ENCODE measurements at places on chromosomes 7 and 10.

DNA sequence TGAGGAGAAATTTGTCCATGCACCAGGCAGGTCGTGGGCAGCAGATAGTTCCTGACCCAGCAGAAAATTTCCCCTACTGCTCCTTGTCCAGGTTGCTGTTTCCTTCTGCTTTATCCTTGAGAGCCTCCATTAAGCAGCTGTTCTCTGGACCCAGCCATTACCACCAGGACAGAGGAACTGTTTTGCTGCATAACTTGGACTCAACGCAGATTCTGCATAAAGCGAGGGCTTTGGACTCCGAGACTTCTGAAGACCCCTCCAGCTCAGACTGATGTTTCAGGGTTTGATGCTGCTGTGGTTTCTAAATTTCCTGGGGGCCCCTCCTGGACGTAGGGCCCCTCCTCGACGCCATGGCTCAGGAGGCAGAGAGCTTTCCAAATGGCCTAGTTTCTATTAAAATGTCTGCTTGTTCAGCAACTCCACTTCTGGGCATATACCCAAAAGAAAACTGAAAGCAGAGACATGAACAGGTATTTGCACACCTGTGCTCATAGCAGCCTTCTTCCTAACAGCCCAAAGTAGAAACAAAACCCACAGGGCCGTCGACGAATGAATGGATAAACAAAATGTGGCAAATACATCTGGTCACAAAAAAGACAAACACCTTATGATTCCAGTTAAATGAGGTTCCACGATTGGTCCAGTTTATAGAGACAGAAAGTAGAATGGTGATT, 28.3 kb upstream of the LMTK2 start:
- no peak for DNase-seq

DNA sequence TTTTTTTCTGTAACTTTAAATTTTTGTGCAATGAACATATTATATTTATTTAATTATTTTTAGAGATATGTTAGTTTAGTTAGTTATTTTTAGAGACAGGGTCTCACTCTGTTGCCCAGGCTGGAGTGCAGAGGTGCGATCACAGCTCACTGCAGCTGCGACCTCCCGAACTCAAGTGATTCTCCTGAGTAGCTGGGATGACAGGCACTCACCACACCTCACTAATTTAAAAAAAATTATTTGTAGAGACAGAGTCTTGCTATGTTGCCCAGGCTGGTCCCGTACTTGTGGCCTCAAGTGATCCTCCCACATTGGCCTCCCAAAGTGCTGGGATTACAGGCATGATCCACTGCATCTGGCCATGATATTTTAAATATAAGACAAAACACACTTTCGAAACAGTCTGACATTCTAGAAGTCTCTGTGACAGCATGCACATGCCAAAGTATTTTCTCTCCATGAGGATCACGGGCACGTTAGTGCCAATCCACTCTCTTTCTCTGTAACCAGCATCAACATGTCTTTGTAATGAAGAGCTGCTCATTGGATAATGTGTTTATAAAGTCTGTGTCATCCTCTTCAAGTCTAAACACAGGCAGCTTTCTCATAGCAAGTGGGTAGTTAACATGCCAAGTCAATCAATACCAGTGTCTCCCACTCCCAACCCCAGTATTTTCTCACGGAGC, 137.4 kb downstream of the GLI3 start:
- DNase-seq = no peak

DNA sequence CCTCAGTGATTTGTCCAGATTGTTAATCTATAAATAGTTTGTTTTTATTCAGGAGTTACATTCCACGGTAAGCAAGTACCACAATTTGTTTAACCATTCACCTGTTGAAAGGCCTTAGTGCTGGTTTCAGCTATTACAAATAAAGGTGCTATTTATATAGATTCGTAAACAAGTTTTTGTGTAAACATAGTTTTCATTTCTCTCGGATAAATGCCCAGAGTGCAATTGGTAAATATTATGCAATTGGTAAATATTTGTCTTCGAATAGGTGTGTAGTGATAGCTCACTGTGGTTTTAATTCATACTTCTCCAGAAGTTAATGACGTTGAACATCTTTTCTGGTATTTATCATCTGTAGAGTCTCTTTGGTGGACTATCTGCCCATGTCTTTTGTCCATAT, 76.4 kb upstream of the RSU1 start:
- DNase-seq = no peak

DNA sequence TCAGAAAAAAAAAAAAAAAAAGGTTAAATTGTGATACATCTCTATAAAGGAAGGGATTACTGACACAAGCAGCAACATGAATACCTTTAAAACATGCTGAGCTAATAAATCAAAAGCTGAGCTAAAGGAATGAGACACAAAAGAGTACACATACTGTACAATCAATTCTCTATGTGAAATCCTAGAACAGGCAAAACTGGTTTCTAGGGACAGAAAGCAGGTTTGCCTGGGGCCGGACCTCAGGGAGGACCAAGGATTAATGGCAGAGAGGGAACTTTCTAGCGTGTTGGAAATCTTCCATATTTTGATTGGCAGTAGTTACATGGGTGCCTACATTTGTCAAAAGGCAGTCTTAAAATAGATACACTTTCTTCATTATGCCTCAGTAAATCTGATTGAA, 52.5 kb downstream of the KLRG2 start:
- no peak for DNase-seq

DNA sequence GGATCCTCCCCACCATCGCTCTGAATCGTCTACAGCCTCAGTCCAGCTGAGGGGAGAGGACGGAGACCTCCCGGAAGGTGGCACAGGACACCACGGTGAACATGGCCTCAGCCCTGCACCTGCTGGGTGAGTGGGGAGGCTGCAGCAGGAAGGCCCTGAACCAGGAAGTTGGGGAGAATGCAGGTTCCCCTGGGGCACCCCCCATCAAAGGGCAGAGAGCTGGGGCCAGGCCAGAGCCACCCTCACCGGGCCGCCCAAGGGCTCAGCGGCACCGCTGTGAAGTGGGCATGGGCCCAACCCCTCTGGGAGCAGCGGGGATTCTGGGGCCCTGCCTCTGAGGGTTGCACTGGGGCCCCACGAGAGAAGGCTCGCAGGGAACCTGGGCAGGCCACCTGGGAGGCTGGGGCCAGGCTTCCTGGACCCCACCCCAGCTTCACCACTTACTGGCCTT, 98.7 kb downstream of the MICALL2 start:
- no peak for DNase-seq

DNA sequence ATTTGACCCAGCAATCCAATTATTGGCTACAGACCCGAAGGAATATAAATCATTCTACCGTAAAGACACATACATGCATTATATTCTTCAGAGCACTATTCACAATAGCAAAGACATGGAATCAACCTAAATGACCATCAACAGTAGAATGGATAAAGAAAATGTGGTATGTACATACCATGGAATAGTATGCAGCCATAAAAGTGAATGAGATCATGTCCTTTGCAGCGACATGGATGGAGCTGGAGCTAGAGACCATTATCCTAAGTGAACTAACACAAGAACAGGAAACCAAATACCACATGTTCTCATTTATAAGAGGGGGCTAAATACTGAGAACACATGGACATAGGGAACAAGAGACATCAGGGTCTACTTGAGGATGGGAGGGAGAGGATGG, 44.0 kb downstream of the LMBR1 start:
- DNase-seq = no peak

- DNase-seq = no peak
These were observed 10.6 kb downstream of the CCSER2 start for GRCh38 chr10:84339025-84339424.

DNA sequence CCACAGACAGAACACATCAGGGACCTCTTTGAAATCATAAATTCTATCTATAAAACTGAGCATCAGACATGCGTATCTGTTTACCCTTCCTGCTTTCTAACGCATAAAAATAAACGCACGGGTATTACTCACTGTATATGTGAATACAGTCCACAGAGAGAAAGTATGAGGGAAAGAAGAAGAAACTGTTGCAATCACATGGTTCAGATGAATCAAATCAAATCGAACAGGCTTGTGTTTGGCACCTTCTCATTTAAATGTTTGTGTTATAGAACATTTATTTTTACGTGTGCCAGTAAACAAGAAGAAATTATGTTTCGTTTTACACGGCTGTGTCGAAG, 322.0 kb downstream of the FRMD4A start:
- no peak for DNase-seq

DNA sequence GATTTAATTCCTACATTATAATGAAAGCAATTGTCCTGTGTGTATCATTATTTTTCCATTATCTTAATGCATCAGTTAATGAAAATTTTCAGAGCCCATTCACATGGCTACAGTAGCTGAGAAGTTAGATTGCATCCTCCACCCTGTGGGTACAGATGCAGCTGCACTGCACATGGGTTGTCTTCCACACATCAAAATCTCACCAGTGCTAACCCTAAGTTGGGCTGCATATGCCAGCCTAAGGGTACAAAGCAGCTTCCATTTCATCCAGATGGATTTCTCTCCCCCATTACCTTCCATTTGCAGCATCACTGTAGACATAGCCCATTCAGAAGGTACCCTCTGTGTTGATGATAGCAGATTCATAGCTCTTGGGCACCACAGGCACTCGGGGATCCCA, 74.7 kb upstream of the WDR11 start:
- no peak for DNase-seq

GRCh38 chr7:19121977-19122588, 4.6 kb upstream of the TWIST1 start:
- no peak for DNase-seq

GRCh38 chr7:74474271-74474865, 20.7 kb downstream of the GTF2IRD1 start:
- no peak for DNase-seq

DNA sequence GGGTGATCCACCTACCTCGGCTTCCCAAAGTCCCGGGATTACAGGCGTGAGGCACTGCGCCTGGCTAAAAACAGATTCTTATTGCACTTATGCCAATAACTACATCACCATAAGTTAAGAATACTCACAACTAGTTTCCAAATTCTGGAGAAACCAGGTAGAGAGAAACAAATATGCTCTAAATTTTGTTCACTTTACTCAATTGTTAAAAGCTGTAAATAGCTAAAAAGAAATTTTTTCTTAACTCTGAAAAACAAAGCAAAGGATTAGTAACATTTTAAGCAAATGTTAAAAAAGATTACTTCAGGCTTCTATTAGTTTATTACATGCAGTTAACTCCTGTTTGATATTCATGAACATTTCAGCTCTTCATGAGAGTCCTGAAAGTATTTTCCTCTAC, 28.3 kb upstream of the ZMIZ2 start:
- no peak for DNase-seq

GRCh38 chr10:130935128-130935439, 376.4 kb downstream of the TCERG1L start:
- DNase-seq = no peak

GRCh38 chr7:5497295-5498103, 73.9 kb upstream of the TNRC18 start:
- no peak for DNase-seq

GRCh38 chr7:151725844-151726651, 150.9 kb downstream of the PRKAG2 start:
- no peak for DNase-seq

- no peak for DNase-seq
These were observed at the start of gene WIPF3 for GRCh38 chr7:29806208-29806994. Gene WIPF3 (plus strand): TSS chr7:29806508. CDS start chr7:29834725, 28,217 bp downstream.

GRCh38 chr7:107171496-107171895, 2.7 kb downstream of the HBP1 start:
- no peak for DNase-seq

GRCh38 chr7:149075286-149075685, 15.2 kb downstream of the ZNF786 start:
- DNase-seq = no peak

GRCh38 chr7:155467846-155468784, 10.2 kb downstream of the EN2 start:
- DNase-seq = no peak

GRCh38 chr10:44935201-44935965, 24.2 kb upstream of the RASSF4 start:
- no peak for DNase-seq

GRCh38 chr10:10677479-10677878, 340.2 kb upstream of the CELF2 start:
- no peak for DNase-seq

DNA sequence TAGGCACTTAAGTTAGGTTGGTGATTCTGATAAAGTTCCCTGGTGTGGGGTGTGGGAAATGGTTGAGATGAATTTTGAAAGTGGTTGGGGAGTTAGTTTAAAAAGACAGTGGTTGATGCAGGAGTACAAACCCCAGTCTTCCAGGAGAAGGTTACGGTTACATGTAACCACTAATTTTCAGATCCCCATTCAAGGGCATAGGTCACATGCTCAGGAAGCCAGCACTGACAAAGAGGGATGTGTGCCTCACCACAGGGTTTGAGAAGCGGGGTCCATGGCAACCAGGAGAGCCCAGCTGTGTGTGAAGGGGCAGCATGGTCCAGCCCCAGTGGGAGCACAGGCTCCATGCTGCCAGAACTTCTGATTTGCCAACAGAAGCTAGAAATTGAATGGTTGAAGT, 144.2 kb downstream of the MDFIC start:
- DNase-seq = no peak

GRCh38 chr7:117071551-117071950, 118.2 kb downstream of the ST7 start:
- no peak for DNase-seq

- no peak for DNase-seq
These were observed 6.6 kb upstream of the PITRM1 start for GRCh38 chr10:3179174-3179573.

GRCh38 chr7:81233208-81233940, 314.5 kb upstream of the SEMA3C start:
- no peak for DNase-seq

DNA sequence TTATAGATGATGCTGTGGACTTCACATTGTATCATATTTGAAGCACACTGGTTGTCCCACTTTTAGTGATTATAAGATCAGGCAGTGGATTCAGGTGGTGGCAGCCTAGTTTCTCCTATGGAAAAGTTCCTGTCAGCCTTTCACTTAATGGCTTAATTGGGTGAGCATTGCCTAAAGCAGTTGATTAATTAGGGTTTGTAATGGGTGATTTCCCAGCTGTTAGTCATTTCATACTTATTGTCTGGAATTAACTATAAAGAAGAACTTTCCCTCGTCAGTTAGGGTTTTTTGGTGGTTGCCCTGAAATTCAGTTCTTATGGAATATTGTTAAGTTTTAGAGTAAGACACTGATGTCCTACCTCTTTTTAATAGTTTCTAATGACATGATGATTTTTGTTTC, 78.8 kb downstream of the SLC25A40 start:
- no peak for DNase-seq

GRCh38 chr7:135189221-135189662, 18.7 kb upstream of the CYREN start:
- DNase-seq = no peak

- no peak for DNase-seq
These were observed 11.7 kb downstream of the TBXAS1 start for GRCh38 chr7:139840776-139841175.

All from NK-92 treated with Interleukin-12 subunit alpha and Interleukin-12 subunit beta, amount 100 ng/mL, for 24 hours (cell line).